Activated CD4-positive, alpha-beta T cell treated with anti-CD3 and anti-CD28 coated beads, Interleukin-2, amount 10 ng/mL, durations not matched to agents 24 days and 14 days (primary cell): ENCODE measurements at places on chromosomes 2 and 18.

GRCh38 chr18:10544093-10544748 lies 18.4 kb downstream of the NAPG start:
- DNase-seq: peak; percentile 36

DNA sequence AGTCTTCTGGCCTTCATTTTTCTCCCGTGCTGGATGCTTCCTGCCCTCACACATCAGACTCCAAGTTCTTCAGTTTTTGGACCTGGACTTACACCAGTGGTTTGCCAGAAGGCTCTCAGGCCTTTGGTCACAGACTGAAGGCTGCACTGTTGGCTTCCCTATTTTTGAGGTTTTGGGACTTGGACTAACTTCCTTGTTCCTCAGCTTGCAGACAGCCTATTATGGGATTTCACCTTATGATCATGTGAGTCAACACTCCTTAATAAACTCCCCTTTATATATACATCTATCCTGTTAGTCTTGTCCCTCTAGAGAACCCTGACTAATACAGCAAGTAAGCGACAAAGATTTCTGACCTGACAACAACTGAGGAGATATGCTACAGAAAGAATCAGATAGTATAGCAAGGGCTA lies 7.2 kb downstream of the CDC42EP3 start:
- DNase-seq: no peak

GRCh38 chr2:231926180-231926741 lies at the start of gene NPPC:
Gene NPPC (minus strand): TSS chr2:231926396. CDS start chr2:231926249, 147 bp downstream.
- peak; percentile 84 for DNase-seq

DNA sequence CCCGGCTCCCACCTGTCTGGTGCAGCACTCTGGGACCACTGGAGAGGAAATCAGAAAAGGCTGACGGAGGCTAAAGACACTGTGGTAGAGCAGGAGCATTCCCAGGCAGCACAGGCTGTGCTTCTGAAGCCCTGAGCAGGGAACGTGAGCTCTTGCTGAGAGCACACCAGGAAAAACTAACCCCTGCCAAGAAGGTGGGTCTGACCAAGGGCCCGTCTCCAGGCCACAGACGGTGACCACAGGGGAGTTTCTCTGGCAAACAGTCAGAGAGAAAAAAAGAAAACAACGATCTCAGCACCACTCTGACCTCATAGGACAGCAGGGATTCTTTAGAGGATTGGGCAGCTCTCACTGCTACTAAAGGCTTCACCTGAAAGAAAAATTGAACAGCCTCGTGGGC lies 201.4 kb downstream of the AFF3 start:
- DNase-seq: peak; percentile 30
